ENCODE measurements at places on chromosomes 7 and 10.

DNA sequence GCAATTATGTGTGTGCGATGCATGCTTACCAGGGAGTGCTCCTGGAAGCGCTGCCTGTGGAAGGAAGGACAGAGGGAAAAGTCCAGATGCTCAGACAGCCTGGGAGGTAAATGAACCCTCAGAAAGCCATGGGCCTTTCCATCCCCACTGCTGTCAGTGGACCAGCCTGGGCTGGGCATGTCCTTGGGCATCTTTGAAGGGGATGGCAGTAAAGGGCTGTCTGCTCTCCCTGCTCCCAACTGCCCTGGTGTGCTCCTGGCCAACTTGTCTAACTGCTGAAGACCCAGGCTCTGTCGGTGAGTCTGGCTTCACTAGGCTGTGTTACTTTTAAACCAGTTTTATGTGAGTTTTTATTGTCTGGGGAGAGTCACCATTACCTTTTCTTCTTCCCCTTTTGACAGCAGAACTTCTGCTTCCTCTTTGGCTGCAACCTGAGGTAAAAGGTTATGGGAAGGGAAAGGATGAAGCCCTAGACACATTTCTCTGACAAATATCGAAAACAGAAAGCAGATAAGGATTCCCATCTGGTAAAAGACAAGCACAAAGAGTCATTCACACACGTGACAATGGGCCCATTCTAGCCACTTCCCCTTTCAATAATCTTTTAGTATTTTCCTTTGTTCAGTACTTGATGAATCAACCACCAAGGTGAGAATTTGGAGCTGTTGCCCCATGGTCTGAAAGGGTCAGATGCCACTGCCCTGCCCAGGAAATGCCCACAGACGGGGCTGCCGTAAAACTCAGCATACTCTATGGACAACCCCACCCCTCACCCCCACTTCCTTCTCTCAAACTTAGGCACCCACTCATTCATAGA is 27.6 kb upstream of the PIK3AP1 start:
- no peak for DNase-seq
- no peak overlapping the region for H3K4me3 ChIP-seq
- H3K27ac ChIP-seq: no peak overlapping the region

GRCh38 chr10:6430423-6430980 is 149.6 kb downstream of the PRKCQ start:
- H3K36me3 ChIP-seq: no peaks in the 10 kb centered on the region
- no peaks in the 10 kb centered on the region for H3K4me1 ChIP-seq
- no peak for DNase-seq
- H3K4me3 ChIP-seq: no peak overlapping the region
- no peaks in the 10 kb centered on the region for H3K27me3 ChIP-seq

GRCh38 chr7:157411580-157411979 is 74.8 kb downstream of the DNAJB6 start:
- no peak for DNase-seq
- no peaks in the 10 kb centered on the region for H3K27me3 ChIP-seq
- no peaks in the 10 kb centered on the region for H3K4me1 ChIP-seq
- H3K36me3 ChIP-seq: no peaks in the 10 kb centered on the region
- no peak overlapping the region for H3K4me3 ChIP-seq

GRCh38 chr10:24331457-24331856 is 122.5 kb downstream of the KIAA1217 start:
- no peaks in the 10 kb centered on the region for H3K36me3 ChIP-seq
- H3K27me3 ChIP-seq: no peaks in the 10 kb centered on the region
- no peak overlapping the region for H3K27ac ChIP-seq
- no peak overlapping the region for H3K4me3 ChIP-seq

DNA sequence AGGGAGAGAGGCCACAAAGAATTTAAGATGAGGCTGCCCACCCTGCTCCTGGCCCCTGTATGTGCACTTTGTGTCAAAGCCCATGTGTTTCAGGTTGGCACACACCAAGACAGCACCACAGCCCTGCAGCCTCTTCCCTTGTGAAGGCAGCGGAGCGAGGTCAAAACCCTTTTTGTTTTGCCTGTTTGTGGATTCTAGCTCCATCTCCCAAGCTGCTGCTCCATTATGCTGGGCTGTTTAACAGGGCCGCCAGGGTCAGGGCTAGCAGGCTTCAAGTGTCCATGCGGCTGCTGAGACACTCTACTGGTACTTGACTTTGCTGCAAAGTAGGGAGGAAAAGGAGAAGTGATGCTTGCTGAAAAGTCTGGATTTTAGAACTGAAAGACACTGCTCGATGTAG is 142.3 kb upstream of the EFCAB10 start:
- H3K4me3 ChIP-seq: no peak overlapping the region
- no peaks in the 10 kb centered on the region for H3K36me3 ChIP-seq
- H3K4me1 ChIP-seq: no peaks in the 10 kb centered on the region
- H3K27ac ChIP-seq: no peak overlapping the region

DNA sequence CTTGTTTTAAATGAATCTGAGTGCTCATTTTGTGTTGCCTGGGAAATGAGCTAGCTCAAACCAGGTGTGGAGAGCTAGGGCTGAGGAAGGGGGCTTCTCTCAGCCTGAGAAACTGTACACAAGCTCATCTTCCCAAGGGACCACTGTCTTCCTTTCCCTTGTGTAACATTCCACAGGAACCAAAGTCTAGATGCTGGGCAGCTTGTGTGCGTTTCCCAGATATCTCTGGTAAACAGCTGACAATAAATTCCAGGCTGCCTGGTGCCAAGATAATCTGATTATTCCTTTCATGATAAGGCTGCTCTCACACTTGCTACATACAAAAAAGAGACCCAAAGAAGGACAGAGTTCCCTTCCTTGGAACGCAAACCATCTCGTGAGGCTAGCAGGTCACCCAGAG is 33.1 kb upstream of the MKLN1 start:
- no peaks in the 10 kb centered on the region for H3K36me3 ChIP-seq
- no peak overlapping the region for H3K4me3 ChIP-seq
- no peak overlapping the region for H3K27ac ChIP-seq
- no peak for DNase-seq

GRCh38 chr7:132034748-132035416 is 478.5 kb upstream of the PODXL start:
- no peaks in the 10 kb centered on the region for H3K4me1 ChIP-seq
- H3K4me3 ChIP-seq: no peak overlapping the region
- no peaks in the 10 kb centered on the region for H3K27me3 ChIP-seq
- no peak for DNase-seq
- H3K27ac ChIP-seq: no peak overlapping the region

All from uterus (tissue), 4 donors.